ENCODE measurements at places on chromosomes 5 and 9.

DNA sequence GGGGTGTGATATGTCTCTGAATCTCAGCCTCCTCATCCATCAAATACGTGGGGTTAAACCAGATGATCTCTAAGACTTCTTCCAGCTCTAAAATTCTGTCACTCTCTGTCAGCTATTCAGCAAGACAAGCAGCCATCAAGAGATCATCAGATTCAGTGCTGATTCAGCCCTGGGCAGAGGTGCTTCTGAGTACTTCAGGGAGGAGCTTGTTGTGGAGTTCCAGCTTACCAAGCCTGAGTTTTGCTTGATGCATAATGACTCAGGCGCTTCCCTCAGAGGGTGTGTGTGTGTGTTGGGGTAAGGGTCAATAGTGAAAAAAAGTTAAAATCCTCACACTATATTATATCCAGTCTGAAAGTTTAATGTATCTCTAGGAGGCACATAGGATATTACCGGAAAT, 29.6 kb upstream of the TAF1L start:
- DNase-seq = no peak

- peak; percentile 17 for DNase-seq
Observed at GRCh38 chr5:78320401-78320800, 25.9 kb upstream of the AP3B1 start.

- DNase-seq = no peak
Observed at GRCh38 chr9:73076970-73077369, 74.7 kb upstream of the ANXA1 start.

DNA sequence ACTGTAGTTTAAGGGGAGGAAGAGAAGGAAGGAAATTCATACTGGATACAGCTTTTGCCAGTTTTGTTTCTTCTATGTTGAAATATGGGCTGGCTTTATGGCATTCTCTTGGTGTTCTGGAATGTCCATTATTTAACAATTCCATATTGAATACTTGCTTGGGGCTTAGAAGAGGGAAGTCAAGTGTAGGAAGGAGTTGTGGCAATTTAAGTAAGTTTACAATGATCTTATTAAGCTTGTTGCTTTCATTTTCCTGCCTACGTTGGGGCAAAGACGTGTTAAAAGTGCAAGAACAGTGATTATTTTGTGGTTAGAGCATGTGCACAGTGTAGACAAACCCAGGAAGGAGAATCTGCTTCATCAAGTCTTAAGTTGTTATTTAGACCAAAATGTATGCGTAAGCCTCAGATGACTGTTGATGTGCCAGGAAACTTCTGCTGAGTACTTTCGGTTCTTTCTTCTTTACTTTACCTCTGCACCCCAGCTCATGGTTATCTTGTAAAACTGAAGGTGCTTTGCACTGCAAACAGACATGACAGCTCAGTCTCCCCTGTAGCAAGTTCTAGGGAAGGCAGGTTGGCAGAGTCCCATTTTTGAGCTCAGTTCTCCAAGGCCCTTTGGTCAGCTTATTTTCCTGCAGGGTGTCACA, 75.8 kb downstream of the F2RL2 start:
- DNase-seq = peak; percentile 74

GRCh38 chr9:137221506-137222111, 431 bp downstream of the RNF208 start:
- DNase-seq = peak; percentile 17

- DNase-seq = peak; percentile 21
Observed at GRCh38 chr9:16321461-16322119, 548.9 kb downstream of the BNC2 start.

- no peak for DNase-seq
Observed at GRCh38 chr5:3599226-3600105, 3.8 kb downstream of the IRX1 start.

- no peak for DNase-seq
Observed at GRCh38 chr5:97553604-97554452, 370.8 kb upstream of the RIOK2 start.

- no peak for DNase-seq
Observed at GRCh38 chr5:74288448-74289108, 351.9 kb downstream of the ENC1 start.

DNA sequence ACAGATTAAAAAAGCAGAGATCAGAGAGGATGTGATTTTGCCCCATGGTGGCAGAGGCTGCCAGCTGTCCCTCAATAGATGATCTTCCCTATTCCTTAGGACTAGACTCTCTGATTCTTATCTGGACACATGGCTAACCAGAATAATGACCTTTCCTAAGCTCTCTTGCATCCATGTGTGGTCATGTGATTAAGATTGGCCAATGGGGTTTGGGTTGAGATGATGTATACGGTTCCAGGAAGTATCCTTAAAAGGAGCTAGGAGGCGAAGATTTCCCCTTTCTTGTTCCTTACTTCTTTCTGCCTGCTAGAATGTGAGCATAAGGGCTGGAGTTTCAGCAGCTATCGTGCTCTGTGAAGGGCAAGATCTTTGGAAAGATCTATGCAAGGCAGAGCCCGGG, 39.8 kb downstream of the FOXI1 start:
- no peak for DNase-seq

DNA sequence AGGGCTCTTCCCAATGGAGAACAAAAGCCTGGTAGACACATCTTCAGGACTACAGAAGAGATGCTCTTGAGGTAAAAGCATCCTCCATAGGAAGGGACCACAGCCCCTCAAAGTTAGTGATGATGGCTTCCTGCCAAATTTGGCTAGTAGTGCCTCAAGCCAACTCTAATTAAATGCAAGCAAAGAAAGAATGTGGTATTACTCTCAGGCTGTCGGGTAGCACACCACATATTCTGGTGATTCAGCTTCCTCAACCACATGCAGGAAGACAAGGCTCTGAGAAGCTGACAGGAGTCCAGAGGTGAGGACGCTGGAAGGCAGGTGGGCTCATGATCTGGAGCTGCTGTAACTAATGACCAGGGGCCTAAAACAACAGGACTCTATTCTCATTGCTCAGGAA, 37.2 kb upstream of the S1PR3 start:
- DNase-seq = no peak
